AG08395 (cell line): ENCODE measurements at places on chromosomes 12 and 14.

GRCh38 chr12:109719123-109720022, 5.7 kb downstream of the FAM222A start:
- DNase-seq, result no peak

DNA sequence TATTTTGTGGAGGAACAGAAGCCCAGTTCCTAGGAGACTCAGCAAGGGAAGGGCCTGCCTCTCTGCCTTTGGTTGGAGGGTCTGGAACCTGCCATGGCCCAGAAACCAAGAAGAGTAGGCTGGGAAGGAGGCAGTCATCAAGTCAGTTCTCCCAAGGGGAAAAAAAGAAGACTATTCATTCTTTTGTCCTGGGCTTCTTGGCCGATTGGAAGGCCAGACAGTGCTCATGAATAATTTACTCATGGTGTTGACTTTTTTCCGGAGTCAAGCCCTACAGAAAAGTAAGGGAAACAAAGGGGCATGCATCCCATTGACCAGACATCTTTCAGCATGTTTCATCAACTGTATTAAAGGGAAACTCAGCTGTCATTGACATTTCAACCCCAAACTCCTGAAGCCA, 168.1 kb downstream of the PRKCH start:
- no peak for DNase-seq

- DNase-seq, result no peak
Measured at GRCh38 chr12:2017546-2018337, 13.5 kb upstream of the DCP1B start.

- no peak for DNase-seq
Measured at GRCh38 chr12:89603678-89604077, 77.8 kb upstream of the POC1B start.

- peak; percentile 95 for DNase-seq
Measured at GRCh38 chr12:6069437-6070093, 54.9 kb downstream of the VWF start.

GRCh38 chr14:61111209-61111665, 130.2 kb downstream of the SLC38A6 start:
- no peak for DNase-seq

DNA sequence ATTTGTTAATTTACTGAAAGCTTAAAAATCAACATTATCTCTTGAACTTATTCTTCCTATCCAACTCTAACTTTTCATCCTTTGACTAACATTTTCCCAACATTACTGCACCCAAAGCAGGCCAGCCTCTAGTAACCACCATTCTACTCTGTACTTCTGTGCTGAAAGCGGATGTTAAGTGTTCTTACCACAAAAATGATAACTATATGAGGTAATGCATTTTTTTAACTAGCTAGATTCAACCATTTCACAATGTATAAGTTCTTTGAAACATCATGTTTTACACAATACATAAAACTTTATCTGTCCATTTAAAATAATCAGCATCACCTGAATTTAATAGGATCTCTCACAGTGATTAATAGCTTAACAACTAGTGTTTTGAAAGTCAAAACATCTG, 468.5 kb upstream of the MGAT4C start:
- DNase-seq, result peak; percentile 30

DNA sequence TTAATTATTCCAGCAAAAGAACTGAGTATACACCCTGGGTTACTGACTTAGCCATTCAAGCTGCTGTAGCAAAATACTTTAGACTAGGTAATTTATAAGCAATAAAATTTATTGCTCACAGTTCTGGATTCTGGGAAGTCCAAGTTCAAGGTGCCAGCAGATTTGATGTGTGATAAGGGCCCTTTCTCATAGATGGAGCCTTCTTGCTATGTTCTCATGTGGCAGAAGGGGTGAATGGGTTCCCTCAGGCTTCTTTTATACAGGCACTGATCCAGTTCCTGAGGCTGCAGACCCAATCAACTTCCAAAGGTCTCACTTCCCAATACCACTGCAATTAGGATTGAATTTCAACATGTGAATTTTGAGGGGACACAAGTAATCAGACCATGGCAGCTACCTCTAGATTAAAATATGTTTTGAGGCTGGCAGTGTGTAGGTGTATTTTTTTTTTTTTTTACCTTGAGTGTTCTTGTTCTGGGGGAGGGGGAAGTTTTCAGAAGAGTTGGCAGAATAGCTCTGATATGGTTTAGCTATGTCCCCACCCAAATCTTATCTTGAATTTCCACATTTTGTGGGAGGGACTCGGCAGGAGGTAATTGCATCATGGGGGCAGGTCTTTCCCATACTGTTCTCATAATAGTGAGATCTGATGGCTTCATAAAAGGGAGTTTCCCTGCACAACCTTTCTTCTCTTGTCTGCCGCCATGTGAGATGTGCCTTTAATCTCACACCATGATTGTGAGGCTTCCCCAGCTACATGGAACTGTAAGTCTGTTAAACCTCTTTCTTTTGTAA, 178.2 kb downstream of the RASSF9 start:
- no peak for DNase-seq

- DNase-seq, result peak; percentile 66
Measured at GRCh38 chr12:22234561-22234960, 99.9 kb downstream of the ST8SIA1 start.

DNA sequence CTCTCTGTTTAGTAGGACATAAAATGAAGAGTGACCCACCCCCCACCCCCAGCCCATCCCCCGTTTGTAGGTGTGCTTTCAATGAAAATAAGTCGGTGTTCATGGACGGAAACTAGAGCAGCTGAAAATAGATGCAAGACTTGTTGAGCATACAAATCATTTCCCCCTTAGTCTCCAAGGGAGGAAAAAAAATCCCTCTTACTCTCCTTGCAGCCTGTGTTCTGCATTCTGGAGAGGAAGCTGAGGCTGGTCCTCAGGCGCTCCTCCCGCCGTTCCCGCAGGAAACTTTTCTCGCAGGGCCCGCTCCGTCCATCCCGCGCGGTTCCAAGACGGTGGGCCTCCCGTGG, 259.0 kb upstream of the E2F7 start:
- DNase-seq, result no peak

DNA sequence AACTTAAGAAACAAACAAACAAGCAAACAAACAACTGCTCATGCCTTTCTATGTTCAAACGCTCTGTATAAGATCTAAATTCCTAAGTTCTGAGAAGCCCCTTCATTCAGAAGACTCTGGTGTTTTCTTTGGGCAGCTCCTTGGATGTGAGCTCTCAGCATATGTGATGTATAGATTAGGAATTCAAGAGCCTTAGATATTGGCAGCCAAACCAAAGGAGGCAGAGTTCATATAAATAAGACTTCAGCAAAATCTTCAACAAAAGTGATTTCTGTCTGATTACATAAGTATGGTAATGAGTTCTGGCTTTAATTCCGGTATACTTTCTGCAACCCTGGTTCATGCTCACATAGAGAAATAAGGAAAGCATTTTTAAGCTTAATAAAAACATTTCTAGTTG, 145.6 kb downstream of the DYRK2 start:
- no peak for DNase-seq

DNA sequence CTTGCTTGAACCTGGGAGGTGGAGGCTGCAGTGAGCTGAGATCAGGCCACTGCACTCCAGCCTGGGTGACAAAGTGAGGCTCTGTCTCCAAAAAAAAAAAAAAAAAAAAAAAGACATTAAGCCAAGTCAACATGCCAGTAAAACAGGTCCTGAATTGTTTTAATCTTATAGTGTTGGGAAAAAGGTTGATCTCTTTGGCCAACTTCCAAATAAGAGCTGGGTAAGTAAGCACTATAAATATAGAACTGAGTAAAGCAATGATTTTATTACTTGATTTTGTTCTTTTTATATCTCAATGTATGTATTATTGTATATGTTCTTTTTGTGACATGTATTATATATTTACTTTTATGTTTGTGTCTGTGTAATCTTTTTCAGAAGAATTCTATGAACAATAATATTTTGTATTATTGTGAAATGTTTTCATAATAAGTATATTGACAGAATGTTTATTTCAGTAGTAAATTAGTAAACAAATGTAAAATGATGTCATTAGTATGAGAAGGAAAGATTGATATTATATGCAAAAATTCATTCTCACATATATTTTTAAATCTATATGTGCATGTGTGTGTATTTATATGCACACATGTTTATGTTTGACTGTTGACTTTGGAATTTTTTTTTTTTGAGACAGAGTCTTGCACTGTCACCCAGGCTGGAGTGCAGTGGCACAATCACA, 9.6 kb upstream of the AKAP6 start:
- DNase-seq, result no peak

DNA sequence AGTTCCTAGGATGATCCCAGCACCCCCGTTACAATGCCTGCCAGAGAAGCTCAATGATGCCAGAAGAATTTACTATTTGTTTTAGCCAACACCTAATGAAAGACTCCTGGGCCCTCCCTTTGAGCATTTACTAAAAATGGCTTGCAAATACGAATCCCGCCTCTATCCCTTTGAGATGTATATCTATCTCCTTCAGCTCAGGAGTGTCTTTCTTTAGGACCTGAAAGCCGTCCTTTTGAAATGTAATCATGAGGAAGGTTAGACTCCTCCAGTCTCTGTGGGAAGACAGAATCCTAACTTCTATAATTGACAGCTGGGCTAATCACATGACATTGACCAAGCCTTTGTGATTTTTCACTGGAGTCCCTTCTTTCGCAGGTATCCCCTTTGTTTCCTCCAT, 19.2 kb upstream of the DYNC1H1 start:
- DNase-seq, result no peak

DNA sequence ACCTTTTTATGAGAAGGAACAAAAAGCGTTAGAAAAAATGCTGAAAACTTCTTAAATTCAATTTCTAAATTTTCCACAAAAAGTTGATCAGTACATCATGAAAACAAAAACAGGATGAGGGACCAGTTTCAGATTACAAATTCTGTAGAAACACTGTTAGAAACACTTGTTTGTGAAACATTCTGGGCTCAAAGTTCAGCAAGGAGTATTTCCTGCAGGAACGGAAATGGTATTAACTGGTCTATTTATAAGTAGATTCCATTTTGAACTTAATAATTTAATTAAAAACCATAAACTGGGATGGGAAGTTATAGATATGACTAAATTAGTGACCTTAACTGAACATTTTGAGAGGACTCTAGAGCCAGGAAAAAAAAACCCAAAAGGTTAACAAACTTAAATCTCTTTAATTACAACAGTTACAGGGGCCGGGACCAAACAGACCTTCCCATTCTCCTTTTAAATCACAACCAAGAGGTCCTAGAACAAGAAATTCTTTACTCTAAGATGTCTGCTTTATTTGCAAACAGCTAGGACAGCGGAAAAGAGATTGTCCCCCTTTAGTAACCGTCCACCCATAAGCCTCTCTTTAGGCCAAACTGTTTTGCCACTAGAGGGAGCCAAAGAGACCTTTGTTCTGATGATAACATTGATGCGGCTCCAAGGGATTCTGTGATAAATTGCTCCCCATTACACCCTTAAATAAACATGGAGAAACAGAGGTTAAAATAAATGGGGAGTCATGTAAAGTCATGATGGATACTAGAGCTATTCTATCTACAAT, 69.0 kb upstream of the RERGL start:
- DNase-seq, result peak; percentile 52
